ENCODE measurements at places on chromosomes 4 and X. TPM values are rescaled to one million over a fixed set of nuclear protein-coding genes. Genes with fewer than 3 reads are reported as not detected.

GAB3 gene
- 2.0 TPM for total RNA-seq

STK32B gene
- total RNA-seq: not detected

- DNase-seq: no peak
Measured at GRCh38 chrX:14274691-14275090, 245.0 kb upstream of the GEMIN8 start.

GAGE12J gene
- total RNA-seq: not detected
